ENCODE measurements at places on chromosomes 11 and 22. TPM values are rescaled to one million over a fixed set of nuclear protein-coding genes. Genes with fewer than 3 reads are reported as not detected.

Gene TMEM86A
- 3.3 TPM for total RNA-seq

- H3K4me3 ChIP-seq, result no peak overlapping the region
- no peaks in the 10 kb centered on the region for H3K27me3 ChIP-seq
- no peak for DNase-seq
- H3K27ac ChIP-seq, result no peak overlapping the region
- H3K4me1 ChIP-seq, result no peaks in the 10 kb centered on the region
Measured at GRCh38 chr11:14451825-14452224, 47.8 kb downstream of the COPB1 start.

Gene DKK3
- total RNA-seq, result 4.1 TPM

GRCh38 chr11:43686207-43686606 lies 5.7 kb downstream of the HSD17B12 start:
- peaks cover 55% of the 10 kb centered on the region for H3K4me1 ChIP-seq
- no peaks in the 10 kb centered on the region for H3K36me3 ChIP-seq
- H3K27me3 ChIP-seq, result no peaks in the 10 kb centered on the region
- no peak overlapping the region for H3K4me3 ChIP-seq
- peak overlapping the region; percentile 16 for H3K27ac ChIP-seq

DNA sequence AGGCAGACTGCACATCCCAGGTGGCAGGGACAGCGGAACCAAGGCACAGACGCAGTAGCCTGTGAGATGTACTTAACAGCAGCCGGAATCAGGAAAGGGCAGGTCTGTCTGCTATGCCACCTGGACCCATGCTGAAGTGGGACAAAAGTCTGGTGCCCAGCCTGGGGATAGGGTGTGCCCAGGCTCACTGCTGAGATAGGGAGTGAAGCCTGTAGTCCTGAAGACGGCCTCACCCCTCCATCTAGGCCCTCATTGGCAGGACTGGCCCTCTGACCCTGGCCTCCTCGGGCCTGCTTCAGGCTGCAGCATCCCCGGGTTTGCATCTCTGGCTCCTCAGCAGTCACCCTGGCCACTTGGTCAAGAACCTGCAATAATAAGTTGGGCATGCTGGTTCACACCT lies 32.4 kb upstream of the TSKU start:
- H3K4me3 ChIP-seq, result no peak overlapping the region
- no peak for DNase-seq
- no peak overlapping the region for H3K27ac ChIP-seq
- no peaks in the 10 kb centered on the region for H3K27me3 ChIP-seq
- no peaks in the 10 kb centered on the region for H3K36me3 ChIP-seq

Gene PRDM11
- total RNA-seq, result 8.2 TPM

Gene MS4A6A
- total RNA-seq, result 21.2 TPM

Gene TP53I11
- total RNA-seq, result 17.2 TPM

Gene FIBIN
- total RNA-seq, result 21.4 TPM

Gene ANKK1
- total RNA-seq, result 1.0 TPM

Gene FREY1
- not detected for total RNA-seq

- no peak for DNase-seq
- no peaks in the 10 kb centered on the region for H3K4me1 ChIP-seq
- no peaks in the 10 kb centered on the region for H3K27me3 ChIP-seq
- H3K27ac ChIP-seq, result no peak overlapping the region
Measured at GRCh38 chr11:44525473-44526252, 39.8 kb upstream of the CD82 start.

Gene KCNC1
- total RNA-seq, result 0.20 TPM

- no peak for DNase-seq
- H3K27me3 ChIP-seq, result no peaks in the 10 kb centered on the region
- no peaks in the 10 kb centered on the region for H3K36me3 ChIP-seq
- H3K4me1 ChIP-seq, result no peaks in the 10 kb centered on the region
Measured at GRCh38 chr11:111378861-111379601, at the start of gene POU2AF1. POU2AF1 (minus strand) TSS chr11:111379275; CDS start chr11:111379177, 98 bp downstream.

- no peak for DNase-seq
- H3K27ac ChIP-seq, result peak overlapping the region; percentile 92
- H3K36me3 ChIP-seq, result no peaks in the 10 kb centered on the region
- H3K4me1 ChIP-seq, result peaks cover 33% of the 10 kb centered on the region
Measured at GRCh38 chr11:697811-698311, 2.2 kb downstream of the TMEM80 start.

GRCh38 chr11:62502030-62502730 lies 44.4 kb downstream of the AHNAK start:
- no peak overlapping the region for H3K4me3 ChIP-seq
- H3K27me3 ChIP-seq, result no peaks in the 10 kb centered on the region
- peak overlapping the region; percentile 77 for H3K27ac ChIP-seq
- no peak for DNase-seq

Gene CFL1
- 176 TPM for total RNA-seq

DNA sequence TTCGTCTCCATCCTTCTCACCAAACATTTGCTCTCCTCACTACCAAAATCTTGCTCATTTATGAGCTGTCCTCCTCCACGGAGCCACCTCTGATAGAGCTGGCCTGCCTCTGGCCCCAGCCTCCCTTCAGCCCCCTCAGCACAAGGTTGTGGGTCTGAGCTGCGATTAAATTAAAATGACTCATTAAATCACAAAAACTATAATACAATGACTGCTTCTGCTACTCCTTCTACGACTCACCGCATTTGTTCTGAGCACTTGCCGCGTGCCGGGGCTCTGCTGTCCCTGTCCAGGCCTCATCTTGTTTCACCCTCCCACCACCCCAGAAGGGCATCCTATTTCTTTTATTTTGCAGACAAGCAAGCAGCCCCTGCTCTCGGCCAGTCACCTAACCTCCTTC lies 49.2 kb upstream of the TIMP3 start:
- no peaks in the 10 kb centered on the region for H3K36me3 ChIP-seq
- no peak overlapping the region for H3K4me3 ChIP-seq
- H3K27ac ChIP-seq, result no peak overlapping the region
- H3K27me3 ChIP-seq, result no peaks in the 10 kb centered on the region
- DNase-seq, result no peak

Gene RFPL2
- total RNA-seq, result not detected

DNA sequence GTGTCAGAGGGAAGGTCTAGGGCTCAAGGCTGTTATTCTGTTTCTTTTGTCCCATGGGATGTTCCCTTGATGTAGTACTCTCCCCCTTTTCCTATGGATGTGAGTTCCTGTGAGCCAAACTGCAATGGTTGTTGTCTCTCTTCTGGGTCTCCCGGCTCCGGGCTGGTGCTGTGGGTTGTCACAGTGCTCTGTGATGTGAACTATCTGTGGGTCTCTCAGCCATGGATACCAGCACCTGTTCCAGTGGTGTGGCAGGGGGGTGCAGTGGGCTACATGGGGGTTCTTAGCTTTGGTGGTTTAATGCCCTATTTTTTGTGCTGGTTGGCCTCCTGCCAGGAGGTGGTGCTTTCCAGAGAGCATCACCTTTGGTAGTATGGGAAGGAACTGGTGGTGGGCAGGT lies 941.1 kb downstream of the KCNA4 start:
- H3K4me3 ChIP-seq, result no peak overlapping the region
- no peak for DNase-seq
- no peaks in the 10 kb centered on the region for H3K36me3 ChIP-seq
- no peaks in the 10 kb centered on the region for H3K27me3 ChIP-seq

Gene EXT2
- total RNA-seq, result 21.5 TPM

- no peaks in the 10 kb centered on the region for H3K4me1 ChIP-seq
- DNase-seq, result no peak
- H3K27ac ChIP-seq, result no peak overlapping the region
- H3K4me3 ChIP-seq, result no peak overlapping the region
Measured at GRCh38 chr22:34976886-34977285, 89.1 kb upstream of the ISX start.

Gene CXCR5
- total RNA-seq, result not detected

Gene CRYAB
- total RNA-seq, result 2,291 TPM

GRCh38 chr11:10784232-10785145 lies 24.2 kb downstream of the EIF4G2 start:
- peaks cover 8% of the 10 kb centered on the region for H3K4me1 ChIP-seq
- H3K36me3 ChIP-seq, result peaks cover 9% of the 10 kb centered on the region
- no peak for DNase-seq
- H3K4me3 ChIP-seq, result no peak overlapping the region

Gene SYT12
- 0.64 TPM for total RNA-seq

GRCh38 chr22:30297276-30297990 lies 8.1 kb upstream of the CASTOR1 start:
- H3K27me3 ChIP-seq, result no peaks in the 10 kb centered on the region
- H3K36me3 ChIP-seq, result peaks cover 19% of the 10 kb centered on the region
- no peak overlapping the region for H3K27ac ChIP-seq
- H3K4me3 ChIP-seq, result no peak overlapping the region
- no peak for DNase-seq
- peaks cover 11% of the 10 kb centered on the region for H3K4me1 ChIP-seq

- H3K27ac ChIP-seq, result no peak overlapping the region
- DNase-seq, result no peak
- no peaks in the 10 kb centered on the region for H3K4me1 ChIP-seq
- no peak overlapping the region for H3K4me3 ChIP-seq
- H3K36me3 ChIP-seq, result no peaks in the 10 kb centered on the region
- no peaks in the 10 kb centered on the region for H3K27me3 ChIP-seq
Measured at GRCh38 chr11:130213979-130214281, 54.3 kb downstream of the ST14 start.

Gene TBRG1
- 20.8 TPM for total RNA-seq

- H3K27ac ChIP-seq, result no peak overlapping the region
- no peaks in the 10 kb centered on the region for H3K36me3 ChIP-seq
- peaks cover 12% of the 10 kb centered on the region for H3K27me3 ChIP-seq
- no peak overlapping the region for H3K4me3 ChIP-seq
Measured at GRCh38 chr22:50047346-50047745, 10.8 kb downstream of the TTLL8 start.

Gene ZBTB44
- total RNA-seq, result 57.4 TPM

- no peaks in the 10 kb centered on the region for H3K36me3 ChIP-seq
- H3K4me1 ChIP-seq, result peaks cover 3% of the 10 kb centered on the region
- H3K4me3 ChIP-seq, result no peak overlapping the region
- H3K27me3 ChIP-seq, result no peaks in the 10 kb centered on the region
- DNase-seq, result peak; percentile 26
- peak overlapping the region; percentile 64 for H3K27ac ChIP-seq
Measured at GRCh38 chr11:76653674-76654284, 16.8 kb downstream of the LRRC32 start.

- no peaks in the 10 kb centered on the region for H3K36me3 ChIP-seq
- H3K4me3 ChIP-seq, result no peak overlapping the region
- H3K27me3 ChIP-seq, result no peaks in the 10 kb centered on the region
- H3K4me1 ChIP-seq, result no peaks in the 10 kb centered on the region
Measured at GRCh38 chr22:32926600-32926999, 125.1 kb downstream of the TIMP3 start.

DNA sequence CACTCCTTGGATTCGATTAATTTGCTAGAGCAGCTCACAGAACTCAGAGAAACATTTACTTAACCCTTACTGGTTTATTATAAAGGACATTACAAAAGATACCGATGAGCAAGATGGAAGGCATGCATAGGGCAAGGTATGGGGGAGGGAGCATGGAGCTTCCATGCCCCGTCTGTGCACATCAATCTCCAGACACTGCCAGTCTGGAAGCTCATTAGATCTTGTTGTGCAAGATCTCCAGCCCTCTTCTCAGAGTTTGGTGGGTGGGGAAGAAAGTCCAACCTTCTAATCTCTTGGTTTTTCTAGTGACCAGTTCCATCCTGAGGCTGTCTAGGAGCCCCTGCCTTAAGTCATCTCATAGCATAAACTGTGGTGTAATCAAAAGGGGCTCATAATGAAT lies 190.7 kb downstream of the UVRAG start:
- H3K27me3 ChIP-seq, result no peaks in the 10 kb centered on the region
- no peaks in the 10 kb centered on the region for H3K4me1 ChIP-seq
- DNase-seq, result no peak
- no peaks in the 10 kb centered on the region for H3K36me3 ChIP-seq

- H3K36me3 ChIP-seq, result no peaks in the 10 kb centered on the region
- no peaks in the 10 kb centered on the region for H3K4me1 ChIP-seq
- no peak overlapping the region for H3K4me3 ChIP-seq
- no peak overlapping the region for H3K27ac ChIP-seq
- H3K27me3 ChIP-seq, result no peaks in the 10 kb centered on the region
- no peak for DNase-seq
Measured at GRCh38 chr11:116234989-116235568, 537.7 kb downstream of the BUD13 start.

DNA sequence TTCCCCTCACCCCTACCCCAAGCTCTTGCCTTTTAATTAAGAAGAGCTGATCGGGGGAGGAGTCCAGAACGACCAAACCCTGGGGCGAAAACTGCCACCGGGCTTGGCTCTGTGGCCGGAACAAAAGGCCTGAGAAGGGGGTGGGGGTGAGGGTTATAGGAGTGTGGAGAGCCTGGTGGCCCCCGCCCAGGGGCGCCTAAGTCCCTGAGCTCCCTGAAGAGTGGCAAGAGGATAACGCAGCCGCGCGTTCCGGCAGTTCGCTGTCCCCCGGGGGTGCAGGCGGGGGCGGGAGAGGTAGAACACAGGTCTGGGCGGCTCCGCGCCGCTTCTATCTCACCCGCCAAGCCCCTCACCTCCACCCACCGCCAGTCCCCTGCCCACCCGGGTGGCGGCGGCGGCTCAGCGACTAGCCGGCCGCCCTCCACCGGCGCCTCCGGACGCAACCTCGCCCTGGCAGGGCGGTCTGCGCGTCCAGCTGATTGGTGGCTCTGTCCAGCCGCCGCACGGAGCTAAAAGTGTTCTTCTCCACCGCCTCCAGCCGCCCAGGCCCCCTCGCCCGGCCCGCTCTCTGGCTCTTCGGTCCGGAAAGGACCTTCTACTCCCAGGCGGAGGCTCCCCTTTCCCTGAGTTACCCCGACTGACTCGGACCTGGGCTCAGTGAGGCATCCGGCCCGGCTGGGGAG lies 18.7 kb upstream of the BDNF start:
- peaks cover 77% of the 10 kb centered on the region for H3K27me3 ChIP-seq
- no peak overlapping the region for H3K27ac ChIP-seq
- no peak for DNase-seq
- peak overlapping the region; percentile 53 for H3K4me3 ChIP-seq
- H3K36me3 ChIP-seq, result no peaks in the 10 kb centered on the region

GRCh38 chr11:115778928-115779650 lies 274.9 kb upstream of the CADM1 start:
- no peak overlapping the region for H3K27ac ChIP-seq
- H3K4me3 ChIP-seq, result no peak overlapping the region
- H3K36me3 ChIP-seq, result no peaks in the 10 kb centered on the region
- no peaks in the 10 kb centered on the region for H3K4me1 ChIP-seq
- H3K27me3 ChIP-seq, result no peaks in the 10 kb centered on the region

DNA sequence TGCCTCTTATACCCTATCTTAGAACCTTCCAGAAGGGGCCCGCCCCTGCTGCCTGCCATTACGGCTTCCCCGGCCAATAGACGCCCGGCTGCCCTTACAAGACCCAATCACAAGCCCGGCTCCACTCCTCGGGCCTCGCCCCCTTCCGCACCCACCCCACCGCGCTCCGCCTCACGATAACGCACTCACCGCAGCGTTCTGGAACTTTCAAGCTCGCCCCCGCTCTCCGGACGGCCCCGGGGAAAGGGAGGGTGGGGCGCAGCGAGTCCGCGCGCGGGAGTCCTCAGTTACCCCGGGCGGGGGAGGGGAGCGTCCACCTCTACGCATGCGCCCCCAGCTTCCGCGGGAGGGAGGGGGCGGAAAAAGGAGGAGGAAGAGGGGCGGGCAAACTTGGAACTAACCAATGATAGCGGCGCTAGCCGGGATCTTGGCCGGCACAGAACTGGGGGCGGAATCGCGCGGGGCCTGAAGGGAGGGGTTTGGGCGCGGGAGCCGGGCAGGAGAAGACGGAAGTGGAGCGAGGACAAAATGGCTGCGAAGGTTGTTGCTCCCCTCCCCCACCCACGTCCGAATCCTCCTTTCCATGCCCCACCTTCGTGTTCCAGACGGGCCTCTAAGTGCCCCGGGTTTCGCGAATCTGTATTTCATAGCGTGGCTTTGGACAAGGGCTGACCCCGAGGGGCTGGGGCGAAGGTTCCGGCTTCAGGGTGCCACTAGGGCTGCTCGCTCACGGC lies 389 bp upstream of the HSPA8 start:
- peaks cover 58% of the 10 kb centered on the region for H3K4me1 ChIP-seq
- peak overlapping the region; percentile 94 for H3K4me3 ChIP-seq
- DNase-seq, result peak; percentile 99

Measured in gastrocnemius medialis (tissue), 4 donors.